ENCODE measurements at places on chromosomes 1 and 21.

DNA sequence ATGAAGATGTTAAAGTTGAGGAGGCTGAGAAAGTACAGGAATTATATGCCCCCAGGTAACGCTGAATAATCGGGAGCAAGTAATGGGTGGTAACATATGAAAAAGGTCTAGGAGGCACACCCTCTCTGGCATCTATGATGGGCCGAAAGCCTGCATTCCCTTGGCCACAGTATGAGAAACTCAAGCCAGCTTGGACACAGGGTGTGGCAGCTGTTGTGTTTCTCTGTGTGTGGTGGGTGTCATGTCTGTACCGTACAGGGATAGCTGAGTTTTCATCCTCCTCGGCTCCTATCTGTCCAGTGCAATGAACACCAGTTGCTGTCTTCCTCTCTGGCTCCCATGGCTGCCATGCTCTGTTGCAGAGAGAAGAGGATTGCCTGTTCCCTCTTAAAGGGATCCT is 32.9 kb downstream of the NBPF3 start:
- DNase-seq: no peak

DNA sequence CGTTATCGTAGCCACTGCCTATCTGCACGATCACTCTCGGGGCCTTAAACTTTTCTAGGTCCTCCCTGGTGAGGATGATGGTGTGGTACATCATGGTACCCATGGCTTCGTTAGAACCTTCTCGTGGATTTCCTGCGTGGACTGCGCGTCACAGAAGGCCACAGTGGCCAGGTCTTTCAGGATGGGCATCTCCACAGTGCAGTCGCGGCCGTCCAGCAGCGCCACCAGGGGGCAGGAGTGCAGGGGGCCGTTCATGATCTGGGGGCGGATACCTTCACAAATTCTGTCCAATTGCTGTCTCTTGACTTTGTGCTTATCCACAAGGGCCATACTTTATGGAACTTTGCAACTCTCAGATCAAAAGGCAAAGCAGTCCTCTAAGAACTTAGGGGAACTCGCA is 69.6 kb downstream of the WLS start:
- DNase-seq: no peak

DNA sequence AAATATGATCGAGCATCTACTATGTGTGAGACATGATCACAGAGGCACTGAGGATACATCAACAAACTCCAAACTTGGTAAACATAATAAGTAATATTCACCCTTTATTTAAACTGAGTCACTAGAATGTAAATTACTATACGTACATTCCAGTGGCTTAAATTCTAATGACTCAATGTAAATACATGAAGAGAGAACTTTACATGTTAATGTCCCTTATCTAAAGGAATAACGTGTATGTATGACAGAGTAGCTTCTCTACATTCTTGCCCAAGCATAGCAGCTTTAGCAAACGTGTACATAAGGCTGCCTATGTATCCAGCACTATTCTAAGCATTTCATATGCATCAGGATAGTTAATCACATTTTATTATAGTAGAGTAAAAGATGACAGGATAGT is 111.8 kb upstream of the CYYR1 start:
- DNase-seq: no peak

GRCh38 chr1:41494351-41495209 is 10.1 kb upstream of the EDN2 start:
- no peak for DNase-seq

DNA sequence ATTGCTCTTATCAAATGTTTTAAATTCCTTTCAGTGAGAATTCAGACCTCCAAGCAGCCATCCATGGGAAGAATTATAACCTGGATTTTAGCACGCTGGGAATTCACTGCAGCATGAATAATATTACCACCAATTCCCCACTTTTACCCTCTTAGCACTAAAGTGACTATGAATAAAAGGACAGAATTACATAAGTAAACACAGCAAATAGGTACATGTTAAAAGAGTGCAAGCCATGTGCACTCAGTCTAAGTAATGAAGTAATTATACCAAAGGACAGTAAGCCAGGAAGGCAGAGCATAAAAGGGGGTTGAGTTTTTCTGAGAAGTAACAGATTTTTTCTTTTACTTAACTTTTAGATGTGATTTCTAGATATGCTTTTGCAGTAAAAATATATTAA is 176.3 kb downstream of the DENND1B start:
- DNase-seq: no peak

DNA sequence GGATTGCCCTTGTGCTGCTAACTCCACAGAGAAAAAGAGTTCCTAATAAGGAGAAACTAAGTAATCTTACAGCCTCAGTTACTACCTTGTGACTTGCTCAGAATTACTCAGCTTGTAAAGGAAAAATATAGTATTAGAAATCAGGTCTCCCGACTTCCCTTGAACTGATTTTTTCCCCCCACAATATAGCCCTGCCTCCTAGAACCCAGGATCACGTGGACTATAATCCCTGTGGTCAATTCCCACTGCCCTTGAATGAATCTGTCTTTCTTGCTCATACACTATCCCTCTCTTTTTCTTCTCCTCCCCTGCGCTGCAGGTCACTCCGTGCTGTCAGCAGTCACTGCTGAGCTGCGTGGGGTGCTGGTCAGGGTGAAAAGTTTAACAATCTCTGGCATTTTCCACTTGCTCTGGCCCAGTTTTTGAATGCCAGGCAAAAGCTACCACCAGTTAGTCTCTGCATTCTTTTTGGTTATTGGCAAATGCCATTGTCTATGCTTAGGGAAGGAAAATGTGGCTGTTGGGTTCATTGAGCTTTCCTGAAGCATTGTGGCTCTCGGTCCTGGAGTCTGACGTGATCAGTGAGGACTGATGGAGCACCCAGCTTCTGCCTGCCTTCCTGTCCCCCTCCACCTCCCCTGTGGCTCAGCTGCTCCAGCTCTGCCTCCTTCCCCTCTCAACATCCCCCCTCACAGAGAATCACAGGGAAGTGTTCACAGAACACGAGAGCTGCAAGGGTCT is 1.9 kb upstream of the MYOC start:
- no peak for DNase-seq

- DNase-seq: no peak
Observed at GRCh38 chr1:85360730-85361493, 84.5 kb upstream of the BCL10 start.

GRCh38 chr1:18795002-18795689 is 64.3 kb downstream of the TAS1R2 start:
- DNase-seq: no peak

DNA sequence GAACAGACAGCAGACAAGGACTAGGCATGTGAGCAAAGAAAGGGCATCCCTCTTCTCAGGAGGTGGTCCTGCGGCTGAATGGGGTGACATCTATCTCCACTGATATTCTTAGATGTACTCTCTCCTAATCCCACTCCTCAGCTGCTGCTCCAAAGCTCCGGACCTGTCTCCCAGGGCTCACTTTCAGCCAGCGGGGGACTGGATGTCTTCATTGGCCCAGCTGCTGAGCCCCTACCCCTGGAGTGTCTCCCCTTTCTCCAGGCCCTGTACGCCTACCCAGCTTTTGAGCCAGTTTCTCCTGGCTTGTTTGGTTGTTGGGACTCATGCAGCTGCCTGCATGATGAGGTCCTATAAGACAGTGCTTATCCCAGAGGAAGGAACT is 28.8 kb upstream of the CSF1 start:
- no peak for DNase-seq

DNA sequence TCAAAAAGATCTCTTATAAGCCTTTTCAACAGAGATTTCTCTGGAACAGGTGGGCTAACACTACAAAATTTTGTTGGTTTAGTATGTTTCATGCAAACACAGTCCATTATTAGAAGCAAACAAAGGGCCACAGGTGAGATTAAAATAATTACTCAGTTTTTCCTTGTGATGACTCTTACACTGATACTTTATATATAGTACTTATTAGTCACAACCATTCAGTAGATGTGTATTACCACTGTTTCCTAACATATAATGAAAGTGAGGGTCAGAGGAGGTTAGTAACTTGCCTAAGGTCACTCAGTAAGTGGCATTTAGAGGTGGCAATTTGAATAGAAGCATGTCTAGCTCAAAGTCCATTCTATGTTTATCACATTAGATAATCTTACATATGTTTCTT is 44.2 kb downstream of the CYYR1 start:
- no peak for DNase-seq

- DNase-seq: no peak
Observed at GRCh38 chr1:167110586-167110985, 16.7 kb downstream of the STYXL2 start.

DNA sequence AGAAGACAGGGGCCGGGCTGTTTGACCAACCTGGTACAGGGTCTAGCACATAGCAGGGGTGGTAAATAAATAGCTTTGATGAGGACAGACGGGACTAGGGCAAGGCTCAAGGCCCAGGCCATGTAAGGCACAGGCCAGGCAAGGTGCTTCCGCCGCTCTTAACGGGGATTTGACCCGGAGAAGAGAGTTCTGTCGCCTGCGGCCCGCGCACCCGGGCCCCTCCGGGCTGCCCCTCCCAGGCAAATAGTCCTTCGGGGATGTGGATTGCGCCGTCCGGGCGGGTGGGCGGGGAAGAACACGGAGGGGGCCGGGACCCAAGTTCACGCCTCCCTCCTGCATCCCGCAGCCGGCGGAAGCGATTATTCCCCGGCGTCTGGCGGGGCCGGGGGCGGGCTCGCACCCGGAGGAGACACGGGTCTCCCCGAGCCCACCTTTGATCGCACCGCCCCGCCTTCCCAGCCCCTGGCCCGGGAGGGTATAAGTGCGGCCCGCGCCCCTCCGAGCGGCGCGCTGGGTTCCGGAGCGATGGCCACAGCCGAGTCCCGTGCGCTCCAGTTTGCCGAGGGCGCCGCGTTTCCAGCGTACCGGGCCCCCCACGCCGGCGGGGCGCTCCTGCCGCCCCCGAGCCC is at the start of gene MIXL1:
MIXL1 (plus strand) TSS at position 508 of the 629 bp plus-strand sequence; CDS start at position 526, 18 bp downstream.
- peak; percentile 6 for DNase-seq

- DNase-seq: peak; percentile 83
Observed at GRCh38 chr1:26145041-26145959, 13.6 kb upstream of the FAM110D start.

- no peak for DNase-seq
Observed at GRCh38 chr1:200861937-200862647, 10.7 kb upstream of the GPR25 start.

GRCh38 chr1:115183721-115184259 is 94.5 kb upstream of the TSPAN2 start:
- no peak for DNase-seq

GRCh38 chr1:71582673-71583072 is 501.8 kb upstream of the ZRANB2 start:
- DNase-seq: no peak

DNA sequence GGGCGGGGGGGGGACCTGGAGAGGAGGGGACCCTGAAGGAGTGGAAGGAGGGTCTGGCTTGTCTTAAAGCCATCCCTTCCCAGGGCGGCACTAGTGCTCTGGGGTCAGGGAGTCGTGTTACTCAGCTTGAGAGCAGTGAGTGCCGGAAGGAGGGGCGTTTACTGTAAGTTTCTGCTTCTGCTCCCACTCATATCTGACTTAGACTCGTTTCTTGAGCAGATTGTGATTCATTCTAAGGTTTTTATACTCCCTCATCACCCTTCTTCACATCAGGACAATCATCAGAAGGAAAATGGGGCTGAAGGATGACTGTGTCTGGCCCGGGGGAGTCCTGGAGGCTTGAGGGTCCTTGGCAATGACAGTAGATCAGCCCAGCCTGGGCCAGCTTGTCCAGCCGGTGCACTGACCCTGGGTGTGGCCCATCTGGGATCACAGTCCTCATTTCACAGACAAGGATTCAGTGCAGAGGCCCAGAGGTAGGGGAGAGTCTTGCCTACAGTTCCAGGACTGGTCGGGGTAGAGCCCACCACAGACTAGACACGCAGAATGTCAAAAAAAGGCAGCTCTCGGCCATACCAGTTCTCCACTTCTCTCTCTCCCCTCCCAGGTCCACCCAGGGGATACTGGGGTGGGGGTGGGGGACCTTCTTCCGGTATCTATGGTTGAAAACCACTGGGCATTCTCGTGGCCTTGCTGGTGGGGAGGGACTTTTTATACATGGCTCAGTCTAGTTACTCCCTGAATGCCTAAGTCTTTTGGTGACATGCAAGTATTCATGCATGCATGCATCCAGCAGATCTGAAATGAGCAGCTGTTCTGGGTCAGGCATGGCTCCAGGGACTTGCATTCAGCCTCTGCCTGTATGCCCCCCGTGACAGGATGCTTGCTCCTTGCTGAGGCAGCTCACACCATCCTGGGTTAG is 5.1 kb downstream of the TNFRSF8 start:
- DNase-seq: peak; percentile 46

- no peak for DNase-seq
Observed at GRCh38 chr1:55444667-55445066, 229.5 kb upstream of the USP24 start.

DNA sequence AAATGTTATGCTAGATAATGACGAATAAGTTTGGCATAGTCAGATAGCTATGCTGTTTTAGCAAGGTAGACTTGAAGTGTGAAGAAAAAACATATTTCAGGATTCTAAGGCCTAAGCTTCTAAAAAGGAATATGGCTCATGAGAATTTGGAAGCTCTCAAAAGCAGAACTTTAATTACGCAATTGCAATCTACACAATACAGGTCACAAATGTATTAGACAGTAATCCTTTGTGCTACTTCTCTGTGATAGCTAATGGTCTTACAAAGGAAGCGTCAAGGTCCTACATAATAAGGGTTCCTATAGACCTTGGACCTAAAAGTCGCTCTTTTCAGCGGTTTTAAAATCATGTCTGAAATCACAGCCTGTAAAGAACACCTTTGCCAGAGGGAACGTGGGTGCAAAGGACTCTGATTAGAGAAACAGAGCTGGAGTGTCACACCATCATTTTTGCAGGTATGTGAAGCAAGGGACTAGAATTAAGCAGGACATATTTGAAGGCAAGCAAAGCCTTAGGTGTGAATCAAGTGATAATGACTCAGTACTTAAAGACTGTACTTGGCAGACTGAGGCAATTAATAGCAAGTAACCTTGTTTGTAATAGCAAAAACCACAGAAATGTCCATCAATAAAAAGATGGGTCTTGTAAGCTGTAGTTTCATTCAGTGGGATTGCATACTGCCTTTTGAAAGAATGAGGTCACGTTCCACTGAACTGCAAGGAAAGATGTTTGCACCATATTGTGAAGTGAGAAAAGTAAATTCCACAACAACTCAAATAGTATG is 420.2 kb downstream of the KCTD3 start:
- DNase-seq: no peak

DNA sequence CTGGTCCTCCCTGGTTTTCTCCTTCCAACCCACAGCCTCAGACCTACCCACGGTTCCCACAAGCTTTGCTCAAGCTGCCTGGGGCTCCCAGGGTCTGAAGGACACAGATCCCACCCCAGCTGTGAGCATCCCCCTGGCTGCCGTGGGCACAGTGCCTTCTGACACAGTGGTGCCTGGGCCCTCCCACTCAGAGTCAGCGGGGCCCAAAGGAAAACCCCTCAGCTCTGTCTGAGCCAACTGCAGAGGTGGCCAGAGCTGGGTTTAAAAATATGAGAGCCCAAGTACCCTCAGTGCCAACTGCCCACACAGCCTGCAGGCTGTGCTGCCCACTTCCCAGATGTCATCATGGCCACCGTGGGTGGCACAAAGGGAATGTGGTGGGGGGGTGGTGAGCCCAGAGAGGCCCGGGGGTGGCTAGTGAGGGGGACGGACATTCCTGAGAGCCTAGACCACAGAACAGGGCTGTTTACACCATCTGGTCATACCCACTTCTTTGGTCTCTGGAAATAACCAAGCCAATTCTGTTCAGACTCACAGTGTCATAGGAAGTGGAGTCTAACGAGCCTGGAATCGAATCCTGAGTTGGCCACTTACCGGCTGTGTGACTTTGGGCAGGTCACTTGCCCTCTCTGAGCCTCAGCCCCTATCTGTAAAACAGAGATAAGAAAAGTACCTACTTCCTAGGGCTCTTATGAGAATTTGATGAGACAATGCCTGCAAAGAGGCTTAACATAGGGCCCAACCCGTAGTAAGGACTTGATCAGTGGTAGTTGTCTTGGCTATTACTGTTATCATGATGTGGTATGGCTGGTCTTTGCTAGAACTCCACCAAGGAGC is 85.5 kb downstream of the CAMK2N1 start:
- no peak for DNase-seq
